ENCODE measurements at places on chromosomes 16 and 17.

GRCh38 chr16:12172343-12172742 is 195.8 kb downstream of the SNX29 start:
- DNase-seq, result no peak

DNA sequence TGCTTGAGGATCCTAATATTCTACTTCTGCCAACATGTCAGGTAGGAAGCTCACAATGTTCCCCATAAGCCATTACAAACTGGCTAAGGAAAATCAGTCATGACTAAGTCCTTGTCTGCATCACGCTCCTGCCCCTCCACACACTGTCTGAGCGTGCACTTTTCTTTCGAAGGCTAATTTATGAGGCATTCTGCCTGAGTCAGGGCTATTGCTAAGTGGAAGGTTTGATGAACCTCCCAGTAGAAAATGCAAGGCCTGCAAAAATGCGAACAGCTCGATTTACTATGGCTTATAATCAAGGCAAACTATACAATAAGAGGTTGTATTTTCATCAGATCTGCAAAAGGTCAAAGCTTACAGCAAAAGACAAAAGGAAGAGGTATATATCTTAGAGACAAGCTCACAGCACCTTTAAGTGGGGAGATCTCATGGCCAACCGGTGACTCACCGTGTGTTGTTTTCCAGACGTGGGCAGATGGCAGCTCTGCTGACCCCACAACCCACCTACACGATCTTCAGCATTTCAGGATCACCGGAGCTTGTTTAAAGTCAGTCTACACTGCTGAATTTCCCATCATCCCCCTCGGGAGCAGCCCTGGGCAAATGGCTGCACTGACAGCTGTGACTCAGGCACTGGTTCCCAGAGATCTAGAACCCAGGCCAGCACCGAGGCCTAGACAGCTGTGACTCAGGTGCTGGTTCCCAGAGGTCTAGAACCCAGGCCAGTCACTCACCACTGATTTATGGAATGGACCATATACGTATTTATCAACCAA is 26.1 kb downstream of the MEAK7 start:
- peak; percentile 20 for DNase-seq

DNA sequence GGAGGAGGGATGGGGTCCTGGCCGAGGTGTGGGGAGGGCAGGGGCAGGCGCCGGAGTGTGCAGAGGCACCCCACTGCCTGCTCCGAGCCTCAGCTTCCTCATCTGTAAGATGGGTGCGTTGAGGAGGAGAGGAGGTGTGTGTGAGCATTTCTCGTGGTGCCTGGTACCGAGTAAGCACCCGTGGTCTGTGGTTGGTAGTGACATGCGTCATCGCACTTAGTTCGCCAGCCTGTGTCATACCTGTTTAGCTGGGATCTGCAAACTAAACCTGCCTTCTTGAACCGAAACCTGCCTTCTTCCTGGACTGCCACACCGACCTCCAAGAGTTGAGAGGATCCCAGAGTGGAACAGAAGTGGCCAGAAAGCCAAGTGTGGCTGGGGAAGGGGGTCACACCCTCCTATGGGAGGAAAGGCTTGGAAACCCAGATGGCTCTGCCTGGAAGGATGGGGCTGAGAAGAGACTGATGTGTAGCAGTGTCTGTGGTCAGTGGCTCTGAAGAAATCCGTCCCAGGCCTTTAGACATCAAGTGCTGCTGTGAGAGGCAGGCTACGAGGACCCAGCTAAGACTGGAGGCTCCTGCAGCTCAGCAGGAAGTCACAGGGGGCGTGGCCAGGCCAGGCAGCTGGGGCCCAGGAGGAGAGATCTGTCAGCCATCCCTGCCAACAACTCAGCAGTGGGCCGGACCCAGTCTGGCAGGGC is 162.6 kb upstream of the PLCG2 start:
- peak; percentile 71 for DNase-seq

- DNase-seq, result no peak
These were observed 6.3 kb upstream of the KCNG4 start for GRCh38 chr16:84245956-84246678.

DNA sequence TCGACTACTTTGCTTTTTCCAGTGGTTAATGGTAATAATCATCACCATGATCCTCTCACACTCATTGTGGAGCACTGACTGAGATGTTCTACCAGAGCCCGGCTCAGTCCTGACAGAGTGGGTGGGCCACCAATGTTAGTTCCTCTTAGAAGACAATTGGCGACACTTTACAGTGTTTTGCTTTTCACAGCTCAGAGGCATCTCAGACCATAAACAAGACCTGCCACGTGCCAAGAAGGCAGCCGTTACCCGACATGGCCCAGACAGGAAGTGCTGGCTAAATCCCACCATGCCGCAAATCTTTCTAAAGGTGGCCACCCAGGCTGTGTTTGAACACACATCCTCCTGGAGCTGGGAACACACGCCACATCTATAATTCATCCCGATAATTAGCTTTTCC is 103.7 kb downstream of the XYLT1 start:
- DNase-seq, result no peak

GRCh38 chr17:46195217-46195855 is 2.1 kb upstream of the KANSL1 start:
- DNase-seq, result no peak

- no peak for DNase-seq
These were observed 457.4 kb downstream of the SLC39A11 start for GRCh38 chr17:72635034-72635635.

DNA sequence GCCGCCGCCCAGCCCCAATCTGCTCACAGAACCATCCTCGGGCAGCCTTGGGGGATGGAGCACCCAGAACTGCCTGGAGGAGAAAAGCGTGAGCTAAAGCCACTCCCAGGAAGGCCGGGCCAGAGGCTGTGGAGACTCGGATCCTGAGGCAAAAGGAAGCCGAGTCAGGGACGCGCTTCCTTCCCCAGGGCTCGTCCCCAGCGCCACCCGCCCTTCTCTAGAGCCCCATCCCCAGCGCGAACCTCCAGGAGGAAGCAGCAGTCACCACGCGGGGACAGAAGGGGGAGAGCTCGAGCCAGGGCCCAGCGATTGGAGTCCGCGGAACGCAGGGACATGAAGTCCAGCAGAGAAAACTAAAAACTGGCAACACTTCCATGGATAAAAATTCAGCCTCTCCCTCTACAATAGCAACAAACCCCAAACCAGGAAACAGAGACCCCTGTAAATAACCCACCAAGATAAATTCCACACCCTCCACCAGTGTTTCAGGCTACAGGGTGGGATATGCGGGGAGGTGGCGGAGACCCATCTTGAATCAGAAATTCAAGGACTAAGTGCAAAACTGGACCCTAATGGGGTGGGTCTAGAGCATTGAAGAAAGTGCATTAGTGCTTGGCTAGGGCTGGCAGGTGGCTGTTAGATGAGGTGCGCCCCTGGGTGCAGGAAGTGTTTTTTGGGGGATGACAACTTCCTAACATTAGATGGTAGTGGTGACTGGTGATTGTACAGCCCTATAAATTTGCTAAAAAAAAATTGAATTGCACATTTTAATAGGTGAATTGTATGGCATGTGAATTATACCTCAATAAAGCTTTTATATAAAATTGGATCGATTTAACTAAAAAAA is 116.1 kb upstream of the METRNL start:
- peak; percentile 81 for DNase-seq

- DNase-seq, result no peak
These were observed 66.3 kb upstream of the CDH8 start for GRCh38 chr16:62102588-62102987.

DNA sequence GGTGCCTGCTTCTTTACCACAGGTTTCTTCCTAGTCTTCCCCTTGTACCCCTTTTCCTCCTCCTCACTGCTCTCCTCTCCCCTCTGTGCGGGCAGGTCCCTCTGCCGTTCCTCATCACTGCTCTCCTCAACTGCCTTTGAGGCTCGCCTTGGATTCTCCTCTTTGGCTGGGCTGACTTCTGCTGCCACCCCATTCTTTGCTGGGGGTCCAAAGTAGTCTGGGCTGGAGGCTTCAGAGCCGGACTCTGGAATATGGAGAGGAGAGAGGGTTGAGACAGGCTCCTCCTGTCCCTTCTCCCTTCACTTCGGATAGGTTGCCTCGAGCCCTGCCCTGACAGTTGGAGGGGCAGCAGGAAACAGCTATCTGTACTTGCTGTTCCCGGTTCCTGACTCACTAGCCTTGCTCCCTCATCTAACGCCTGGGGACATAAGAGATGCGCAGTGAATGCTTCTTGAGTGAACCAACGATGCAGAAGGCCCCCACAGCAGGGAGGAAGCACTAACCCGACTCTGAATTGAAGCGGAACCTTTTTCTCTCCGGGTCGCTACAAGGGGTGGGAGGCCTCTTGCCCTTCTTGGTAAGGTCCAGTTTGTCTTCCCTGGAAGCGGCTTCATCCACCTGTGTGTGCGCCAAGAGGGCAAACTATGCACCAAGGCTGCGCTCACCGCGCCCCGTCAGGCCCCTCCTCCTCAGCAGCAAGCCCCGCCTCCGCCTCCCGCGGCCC is 655 bp downstream of the HIRIP3 start:
- DNase-seq, result peak; percentile 36

DNA sequence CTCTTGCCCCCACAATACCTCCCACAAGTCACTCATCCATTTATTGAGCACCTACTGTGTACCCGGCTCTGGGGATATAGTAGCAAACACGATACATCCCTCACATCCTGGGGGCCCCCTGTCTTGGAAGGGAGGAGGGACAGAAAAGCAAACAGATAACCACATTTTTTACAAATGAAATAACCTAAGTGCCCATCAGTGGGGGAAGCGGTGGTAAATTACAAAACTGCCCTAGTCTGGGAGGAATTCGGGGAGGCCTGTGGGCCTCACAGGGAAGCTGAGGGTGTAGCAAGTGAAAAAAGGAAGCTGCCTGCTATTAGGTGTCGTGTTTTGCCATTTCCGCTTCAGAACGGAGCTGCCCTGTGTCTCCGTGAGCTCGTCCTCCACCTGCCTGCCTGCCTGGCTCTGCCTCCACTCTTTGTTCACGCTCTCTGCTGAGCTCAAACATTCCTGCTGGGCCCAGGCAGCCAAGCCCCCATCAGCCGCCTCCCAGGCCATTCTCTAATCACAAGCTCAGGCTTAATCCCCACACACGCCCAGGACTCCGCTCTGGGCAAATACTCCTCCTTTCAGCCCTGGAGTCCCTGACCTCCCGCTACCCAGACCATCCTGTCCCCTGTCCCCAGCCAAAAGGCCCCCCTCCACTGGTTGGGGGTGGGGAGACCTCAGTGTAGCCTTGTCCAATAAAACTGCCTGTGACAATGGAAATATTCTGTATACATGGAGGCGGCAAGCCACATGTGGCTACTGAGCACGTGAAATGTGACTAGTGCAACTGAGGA is 10.2 kb upstream of the SEC14L5 start:
- DNase-seq, result no peak

- no peak for DNase-seq
These were observed 78.8 kb upstream of the DOC2B start for GRCh38 chr17:260031-260791.

- no peak for DNase-seq
These were observed 4.1 kb upstream of the PITPNA start for GRCh38 chr17:1566505-1567199.

DNA sequence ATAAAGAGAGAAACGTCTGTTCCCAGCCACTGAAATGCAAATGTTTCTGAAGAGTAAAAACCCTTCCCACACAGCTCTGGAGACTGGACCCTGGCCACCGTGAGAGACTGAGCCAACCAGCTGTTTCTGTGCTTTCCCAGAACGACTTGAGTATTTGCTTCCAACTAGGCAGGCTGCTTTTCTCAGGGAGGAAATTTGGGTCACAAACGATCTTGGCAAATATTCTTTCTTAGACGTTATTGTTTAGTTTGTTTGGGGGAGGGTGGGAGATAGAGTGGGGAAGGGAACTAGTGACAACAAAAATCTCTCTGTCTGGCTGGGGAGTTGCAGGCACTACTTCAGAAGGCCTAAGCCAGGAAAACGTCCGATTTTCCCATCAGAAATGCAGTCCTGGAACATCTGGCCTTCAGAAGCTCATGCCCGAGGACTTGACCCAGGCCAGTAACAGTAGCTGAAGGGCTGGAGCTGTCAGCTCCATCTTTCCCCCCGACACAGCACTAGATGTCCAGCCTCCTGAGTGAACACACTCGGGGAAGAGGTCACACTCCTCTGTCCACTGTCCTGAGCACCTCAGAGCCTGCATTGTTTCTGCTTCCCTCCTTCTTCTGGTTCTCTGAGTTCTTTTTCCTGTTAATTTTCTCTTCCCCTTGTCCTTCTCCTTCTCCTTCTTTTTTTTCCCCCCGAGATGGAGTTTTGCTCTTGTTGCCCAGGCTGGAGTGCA is 4.0 kb downstream of the CCDC92B start:
- DNase-seq, result no peak

GRCh38 chr16:56608876-56609462 is 585 bp downstream of the MT2A start:
- DNase-seq, result peak; percentile 24

- DNase-seq, result peak; percentile 16
These were observed 313.3 kb upstream of the XYLT1 start for GRCh38 chr16:17784073-17784472.

DNA sequence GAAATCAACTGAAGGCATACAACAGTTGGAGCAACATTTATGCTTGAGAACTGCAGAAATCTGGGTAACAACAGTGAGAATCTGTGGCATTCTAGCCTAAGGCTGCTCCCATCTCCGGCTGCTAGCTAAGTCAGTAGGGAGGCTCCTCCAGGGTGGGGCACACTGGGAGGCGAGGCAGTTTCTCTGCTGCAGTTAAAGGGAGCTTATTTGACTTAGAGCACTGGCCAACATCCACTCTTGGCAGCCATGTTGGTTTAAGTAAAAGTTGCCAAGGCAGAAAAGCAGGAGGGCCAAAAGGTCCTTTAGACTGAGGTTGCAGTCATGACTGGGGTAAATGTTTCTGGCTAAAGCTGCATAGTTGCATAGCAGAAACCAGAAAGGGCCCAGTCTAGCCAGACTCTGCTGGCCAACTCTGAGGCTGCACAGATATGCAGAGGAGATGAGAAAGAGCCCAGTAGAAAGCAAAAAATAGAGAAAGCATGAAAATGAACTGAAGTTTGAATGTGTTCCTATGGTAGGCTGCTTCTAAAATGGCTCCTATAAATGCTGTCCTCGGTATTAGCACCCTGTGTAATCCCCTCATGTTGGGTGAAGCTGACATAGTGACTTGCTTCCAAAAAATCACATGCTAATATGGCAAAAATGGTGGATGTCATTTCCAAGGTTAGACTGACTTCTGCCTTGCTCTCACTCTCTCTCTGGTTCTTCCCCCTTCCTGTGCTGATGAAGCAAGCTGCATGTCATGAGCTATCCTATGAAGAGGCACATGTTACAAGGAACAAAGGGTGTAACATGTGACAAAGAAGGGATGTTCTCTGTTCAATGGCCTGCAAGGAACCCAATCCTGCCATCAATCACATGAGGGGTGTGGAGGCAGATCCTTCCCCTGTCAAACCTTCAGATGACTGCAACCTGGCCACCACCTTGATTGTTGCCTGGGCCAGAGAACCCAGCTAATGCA is 3.7 kb upstream of the C16orf78 start:
- DNase-seq, result no peak
